ENCODE measurements at places on chromosomes 6 and 20.

GRCh38 chr6:154738551-154738961 is 5.3 kb downstream of the SCAF8 start:
- DNase-seq = no peak

DNA sequence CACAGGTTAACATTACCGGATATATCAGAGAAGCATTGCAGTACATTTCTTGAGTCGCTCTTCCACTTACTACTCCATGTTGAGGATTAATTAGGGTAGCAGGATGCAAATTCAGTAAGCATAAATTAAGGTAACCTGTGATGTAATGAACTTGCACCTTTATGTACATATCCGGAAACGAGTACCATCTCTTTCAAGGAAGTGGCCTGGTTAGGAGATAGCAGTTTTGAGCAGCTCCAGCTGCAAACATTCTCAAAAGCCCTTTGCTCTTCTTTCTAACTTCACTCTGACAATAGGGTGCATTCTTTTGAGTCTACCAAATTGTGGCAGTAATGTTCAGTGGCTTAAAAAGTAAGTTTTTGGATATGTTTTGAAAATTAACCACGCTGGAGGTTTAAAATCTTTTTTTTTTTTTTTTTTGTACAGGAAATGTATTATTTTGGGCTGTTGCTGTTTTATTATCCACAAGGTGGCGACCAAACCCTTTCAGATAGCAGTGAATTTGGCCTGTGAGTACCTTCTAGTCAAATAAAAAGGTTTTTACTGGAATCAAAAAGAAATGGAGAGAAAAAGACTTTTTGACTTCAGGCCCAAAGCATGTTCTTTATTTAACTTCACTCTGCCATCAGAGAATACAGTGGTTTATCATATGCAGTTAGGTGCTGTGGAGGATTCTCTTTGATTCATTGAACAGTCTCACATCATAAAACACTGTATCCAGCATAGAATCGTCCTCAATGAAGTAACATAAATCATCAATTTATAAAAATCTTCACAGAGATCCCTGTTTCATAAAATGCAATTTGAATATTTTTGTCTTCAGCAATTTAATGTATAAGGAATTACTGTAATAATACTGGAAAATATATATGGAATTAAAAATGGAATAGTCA is 8.9 kb downstream of the FAM217B start:
- no peak for DNase-seq

DNA sequence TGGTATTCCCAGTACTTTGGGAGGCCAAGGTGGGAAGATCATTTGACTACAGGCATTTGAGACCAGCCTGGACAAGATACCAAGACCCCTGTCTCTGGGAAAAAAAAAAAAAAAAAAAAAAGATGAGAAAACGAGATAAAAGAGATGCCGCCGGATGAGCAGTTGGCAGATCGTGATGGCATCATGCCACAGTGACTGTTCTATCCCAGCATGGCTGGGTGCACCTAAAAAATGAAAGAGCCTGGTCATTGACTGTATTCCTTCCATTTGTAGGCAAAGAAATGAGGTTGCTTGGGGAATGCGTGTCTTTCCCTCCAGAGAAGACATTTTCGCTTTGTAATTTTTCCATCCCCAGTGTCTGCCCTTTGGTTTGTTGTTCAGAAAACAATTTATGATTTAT is 12.9 kb downstream of the AKAP12 start:
- DNase-seq = no peak

DNA sequence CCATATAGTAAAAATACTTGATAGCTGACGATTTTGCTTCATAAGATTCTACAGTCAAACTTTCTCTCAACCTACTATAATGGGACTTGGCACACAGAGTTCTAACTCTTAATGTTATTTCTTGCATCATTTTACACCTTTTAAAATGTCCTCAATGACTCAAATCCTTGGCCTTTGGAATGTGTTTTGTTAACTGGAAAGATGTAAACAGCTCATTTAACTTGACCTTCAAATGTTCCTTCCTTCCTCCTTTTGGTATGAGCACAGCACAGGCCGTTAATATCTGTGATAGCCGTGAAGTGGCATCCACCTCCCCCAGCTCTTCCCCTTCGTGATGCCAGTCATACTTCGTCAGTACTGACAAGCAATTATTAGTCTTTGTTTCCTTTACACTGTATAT is 972.0 kb upstream of the CITED2 start:
- no peak for DNase-seq

DNA sequence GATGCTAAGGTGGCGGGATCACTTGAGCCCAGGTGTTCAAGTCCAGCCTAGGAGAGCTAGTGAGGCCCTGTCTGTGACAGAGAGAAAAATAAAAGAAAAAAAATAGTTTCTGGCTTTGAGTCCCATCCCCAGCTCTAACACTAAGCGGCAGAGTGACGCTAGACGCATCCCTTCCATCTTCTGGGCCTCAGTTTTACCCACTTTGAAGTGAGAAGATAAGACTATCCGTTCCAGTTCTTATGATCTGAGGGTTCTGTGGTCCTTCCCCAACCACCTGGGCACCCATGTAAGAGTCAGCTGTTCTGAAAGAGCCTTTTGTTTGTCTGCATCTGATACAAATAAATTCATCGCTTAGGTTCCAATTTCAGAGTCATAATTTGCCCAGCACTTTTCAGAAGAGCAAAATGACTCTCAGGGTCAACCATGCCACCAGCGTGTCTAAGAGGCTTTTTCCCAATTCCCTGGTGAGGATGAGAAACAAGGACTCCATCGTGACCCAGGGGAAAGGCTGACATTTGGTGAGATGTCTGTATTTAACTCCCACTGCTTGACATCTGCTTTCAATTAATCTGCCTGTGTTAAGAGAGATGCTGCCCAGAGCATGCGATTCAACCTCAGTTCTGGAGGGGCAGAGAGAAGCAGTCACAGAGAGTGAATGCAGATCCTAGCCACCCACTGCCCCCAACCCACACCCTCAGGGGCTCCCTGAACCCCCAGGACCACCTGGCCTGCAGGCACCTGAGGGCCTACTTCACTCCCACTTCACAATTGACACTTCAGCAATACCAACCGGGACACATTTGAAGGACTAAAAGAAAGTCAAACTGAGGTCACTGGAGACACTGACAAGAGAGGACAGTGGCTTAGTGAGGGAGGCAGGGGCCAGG is 131.6 kb upstream of the TOP1 start:
- DNase-seq = no peak

DNA sequence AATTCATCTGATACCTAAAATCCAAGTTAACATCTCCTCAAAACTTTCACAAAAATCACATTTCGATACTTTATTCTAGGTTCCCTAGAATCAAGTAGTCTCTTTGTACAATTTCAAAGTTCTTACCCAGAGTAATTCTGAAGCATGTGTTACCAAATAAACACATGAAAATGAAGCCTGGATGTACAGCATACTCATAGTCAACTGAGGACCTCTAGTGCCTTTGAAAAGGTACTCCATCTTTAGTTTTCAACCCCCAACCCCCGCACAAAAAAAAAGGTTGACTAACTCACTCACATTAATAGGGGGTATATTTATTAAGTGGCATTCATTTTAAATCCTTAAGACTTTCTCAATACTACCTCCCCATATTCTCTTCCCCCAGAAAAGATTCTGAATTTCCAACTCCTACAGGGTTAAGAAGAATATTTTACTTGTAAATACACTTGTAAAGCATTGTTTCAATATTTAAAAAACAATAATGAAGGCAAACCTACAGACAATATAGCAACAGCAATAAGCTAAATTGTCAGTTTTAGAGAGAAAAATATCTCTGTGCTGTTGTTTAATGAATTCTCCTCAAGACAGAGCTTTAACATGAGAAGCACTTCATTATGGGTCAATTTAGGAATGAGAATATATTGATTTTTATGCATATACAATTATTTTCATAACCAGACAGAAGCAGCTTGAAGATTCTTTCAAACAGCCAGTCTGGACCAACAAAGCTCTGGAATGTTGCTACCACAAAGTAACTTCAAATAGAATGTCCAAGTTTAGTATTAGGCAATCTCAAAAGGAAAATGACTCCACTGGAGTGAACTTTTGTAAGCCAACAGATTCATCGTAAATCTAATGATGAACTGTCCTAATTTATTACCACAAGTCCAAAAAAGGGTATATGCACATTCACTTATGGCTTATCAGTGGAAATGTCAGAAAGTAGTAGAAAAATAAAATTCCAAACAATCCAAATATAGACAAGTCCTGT is 3.3 kb downstream of the PLN start:
- DNase-seq = no peak

DNA sequence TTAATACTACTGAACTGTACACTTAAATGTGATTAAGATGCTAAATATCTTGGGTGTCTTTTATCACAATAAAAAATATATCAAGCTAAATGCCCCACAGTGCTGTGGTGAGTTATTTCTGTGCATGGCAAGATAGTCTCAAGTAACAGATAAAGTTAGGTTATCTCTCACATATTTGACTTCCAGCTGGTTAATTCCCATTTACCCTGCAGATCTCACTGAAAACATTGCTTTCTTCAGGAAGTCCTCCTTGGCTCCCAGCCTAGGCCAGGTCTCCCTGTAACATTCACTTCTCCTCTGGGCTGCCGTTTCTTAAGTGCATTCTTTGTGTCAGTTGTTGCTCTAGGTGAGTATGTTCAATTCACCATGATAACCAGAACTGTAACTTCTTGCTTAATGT is 59.1 kb downstream of the SLC22A1 start:
- no peak for DNase-seq

GRCh38 chr6:92147246-92147645 is 1272.1 kb downstream of the EPHA7 start:
- DNase-seq = no peak

- no peak for DNase-seq
Measured at GRCh38 chr6:73145690-73146089, 79.6 kb downstream of the KHDC1L start.

GRCh38 chr20:38426006-38426897 is 8.9 kb downstream of the SNHG17 start:
- DNase-seq = no peak

DNA sequence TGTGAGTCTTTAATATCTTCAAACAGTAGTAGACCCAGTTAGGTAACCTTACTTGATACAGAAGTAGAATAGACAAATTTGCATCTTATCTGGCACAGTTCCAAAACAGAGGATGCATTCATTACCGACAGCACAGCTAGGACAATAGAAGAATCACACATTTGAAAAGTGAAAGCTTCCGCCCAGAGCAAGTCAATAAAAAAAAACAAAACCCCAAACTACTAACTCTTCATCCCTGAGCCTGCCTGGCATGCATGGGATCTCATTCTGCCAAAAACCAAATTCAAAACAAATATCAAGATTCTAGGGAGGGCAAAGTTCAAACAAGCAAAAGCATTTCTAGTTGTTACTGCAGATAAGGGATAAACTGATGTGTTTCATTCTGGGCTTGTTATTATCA is 235.4 kb downstream of the BTBD9 start:
- no peak for DNase-seq

DNA sequence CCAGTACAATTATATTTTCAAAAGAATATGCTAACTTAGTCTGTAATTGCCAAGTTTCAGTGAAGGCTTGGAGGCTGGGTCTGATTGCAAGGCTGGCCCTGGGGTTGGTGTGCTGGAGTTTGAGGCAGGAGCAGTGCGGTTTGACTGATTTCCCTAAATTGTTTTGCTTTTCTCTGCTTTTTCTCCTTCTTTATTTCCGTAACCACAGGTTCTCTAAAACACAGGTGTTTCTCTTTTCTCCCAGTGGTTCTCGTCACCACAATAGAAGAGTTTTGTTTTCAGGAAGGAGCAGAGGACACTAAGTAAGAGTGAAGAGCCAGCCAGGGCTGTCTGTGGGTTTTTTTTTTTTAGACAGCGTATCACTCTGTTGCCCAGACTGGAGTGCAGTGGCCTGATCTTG is 8.2 kb upstream of the SNX9 start:
- no peak for DNase-seq

GRCh38 chr6:155347800-155348199 is 33.5 kb upstream of the TFB1M start:
- DNase-seq = no peak

DNA sequence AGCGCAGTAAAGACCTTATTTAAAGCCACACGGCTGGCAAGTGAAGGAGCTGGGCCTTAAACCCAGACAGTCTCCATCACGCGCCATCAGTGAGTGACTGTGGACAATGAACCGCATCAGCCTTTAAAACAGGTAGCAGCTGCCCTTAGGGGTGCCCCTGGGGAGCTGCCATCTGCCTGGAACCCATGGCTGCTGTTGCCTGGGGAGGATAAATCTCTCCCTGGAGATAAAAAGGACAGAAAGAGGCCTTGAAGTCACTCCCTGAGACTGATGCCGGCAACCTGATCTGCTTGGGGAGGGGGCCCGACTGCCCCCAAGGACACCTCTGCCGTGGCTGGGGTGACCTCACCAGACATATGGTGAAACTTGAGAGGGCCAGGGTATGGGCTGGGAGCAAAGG is 73.5 kb downstream of the PREX1 start:
- DNase-seq = no peak

Data from progenitor cell of endocrine pancreas (in vitro differentiated cells).